ENCODE measurements at places on chromosomes 4 and X. TPM values are rescaled to one million over a fixed set of nuclear protein-coding genes. Genes with fewer than 3 reads are reported as not detected.

The XKRX gene
- total RNA-seq, result not detected

The NOX1 gene
- not detected for total RNA-seq

The APBB2 gene
- total RNA-seq, result 27.5 TPM

The SPON2 gene
- 13.4 TPM for total RNA-seq

The SASH3 gene
- total RNA-seq, result not detected

The IDH3G gene
- total RNA-seq, result 64.2 TPM

The NONO gene
- 657 TPM for total RNA-seq

The CENPE gene
- total RNA-seq, result 27.1 TPM

The GRIA2 gene
- total RNA-seq, result 6.3 TPM

The ZCCHC12 gene
- total RNA-seq, result not detected

The GAGE12F gene
- not detected for total RNA-seq

The DCHS2 gene
- 0.19 TPM for total RNA-seq

The PHOX2B gene
- not detected for total RNA-seq

The NDNF gene
- 0.29 TPM for total RNA-seq

The MTNR1A gene
- total RNA-seq, result 0.49 TPM

The FGF13 gene
- total RNA-seq, result 7.4 TPM

The F8A1 gene
- total RNA-seq, result 4.0 TPM

The DUX4 gene
- total RNA-seq, result not detected
